ENCODE measurements at places on chromosomes 16 and 17. TPM values are rescaled to one million over a fixed set of nuclear protein-coding genes. Genes with fewer than 3 reads are reported as not detected.

Gene TBC1D3G
- not detected for total RNA-seq

Gene CYB5D1
- total RNA-seq, result 6.4 TPM

DNA sequence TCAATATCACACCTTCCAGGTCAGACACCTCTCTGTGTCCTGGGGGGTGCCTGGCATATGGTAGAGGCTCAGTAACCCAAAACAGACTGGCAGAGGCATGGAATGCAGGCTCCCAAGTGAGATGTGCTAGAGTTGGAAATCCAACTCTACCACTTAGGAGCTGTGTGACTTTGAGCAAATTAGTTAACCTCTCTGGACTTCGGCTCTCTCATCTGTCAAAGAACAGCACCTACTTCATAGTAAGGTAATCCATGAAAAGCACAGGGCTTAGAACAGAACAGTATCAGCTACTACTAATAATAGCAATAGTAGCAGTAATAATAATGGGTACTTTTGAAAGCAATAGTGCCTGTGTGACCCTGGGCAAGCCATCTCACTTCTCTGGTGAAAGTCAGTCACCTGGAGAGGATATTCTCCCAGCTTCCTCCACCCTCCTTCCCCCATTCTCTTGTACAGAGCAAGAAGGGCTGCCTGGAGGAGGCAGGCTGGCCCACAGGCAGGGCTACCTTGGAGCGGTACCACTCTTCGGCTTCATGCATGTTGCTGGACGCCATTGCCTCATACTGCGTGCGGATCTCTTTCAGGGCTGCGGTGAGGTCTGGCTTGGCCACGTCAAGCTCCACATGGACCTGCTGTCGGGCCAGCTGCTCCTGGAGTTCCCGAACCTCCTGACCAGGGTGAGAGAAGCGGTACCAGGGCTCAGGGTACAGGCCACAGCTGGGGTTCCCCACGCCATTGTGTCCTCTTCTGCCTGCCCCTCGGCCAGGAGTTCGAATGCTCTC lies 2.3 kb downstream of the GFAP start:
- DNase-seq, result no peak

- no peak for DNase-seq
Observed at GRCh38 chr17:27216836-27217235, 77.1 kb upstream of the WSB1 start.
